ENCODE measurements at places on chromosomes 4 and X.

DNA sequence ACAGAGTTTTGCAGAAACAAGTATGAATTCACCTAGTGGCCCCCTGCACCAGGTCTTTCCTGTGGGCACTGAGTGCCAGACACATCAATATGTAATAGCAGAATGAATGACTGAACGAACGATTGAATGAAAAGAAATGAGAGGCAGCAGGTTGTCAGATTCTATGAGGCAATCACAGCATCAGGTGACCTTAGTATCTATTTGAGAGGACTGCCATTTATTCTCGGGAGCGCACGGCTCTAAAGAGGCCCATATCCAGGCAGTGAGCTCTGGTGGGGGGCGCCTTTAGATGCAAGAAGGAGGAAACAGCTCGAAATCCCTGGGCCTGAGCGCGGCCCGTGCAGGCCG is 528 bp upstream of the SLC25A4 start:
- no peak for DNase-seq

GRCh38 chr4:113020966-113021365 is 28.5 kb upstream of the ANK2 start:
- no peak for DNase-seq

DNA sequence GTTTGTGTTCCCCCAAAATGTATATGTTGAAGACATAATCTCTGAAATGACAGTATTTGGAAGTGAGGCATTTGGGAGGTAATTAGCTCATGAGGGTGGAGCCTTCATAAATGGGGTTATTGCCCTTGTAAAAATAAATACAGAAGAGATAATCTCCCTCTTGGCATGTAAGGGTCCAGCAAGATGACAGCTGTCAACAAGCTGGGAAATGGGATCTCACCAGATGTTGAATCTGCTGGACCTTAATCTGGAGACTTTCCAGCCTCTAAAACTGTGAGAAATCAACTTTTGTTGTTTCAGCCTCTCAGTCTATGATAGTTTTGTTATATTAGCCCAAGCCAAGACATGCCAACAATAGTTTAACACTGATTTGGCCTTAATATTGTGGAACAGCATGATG is 438.2 kb upstream of the PCDH7 start:
- DNase-seq, result no peak

- DNase-seq, result no peak
Measured at GRCh38 chrX:35670889-35671288, 127.3 kb upstream of the MAGEB16 start.

DNA sequence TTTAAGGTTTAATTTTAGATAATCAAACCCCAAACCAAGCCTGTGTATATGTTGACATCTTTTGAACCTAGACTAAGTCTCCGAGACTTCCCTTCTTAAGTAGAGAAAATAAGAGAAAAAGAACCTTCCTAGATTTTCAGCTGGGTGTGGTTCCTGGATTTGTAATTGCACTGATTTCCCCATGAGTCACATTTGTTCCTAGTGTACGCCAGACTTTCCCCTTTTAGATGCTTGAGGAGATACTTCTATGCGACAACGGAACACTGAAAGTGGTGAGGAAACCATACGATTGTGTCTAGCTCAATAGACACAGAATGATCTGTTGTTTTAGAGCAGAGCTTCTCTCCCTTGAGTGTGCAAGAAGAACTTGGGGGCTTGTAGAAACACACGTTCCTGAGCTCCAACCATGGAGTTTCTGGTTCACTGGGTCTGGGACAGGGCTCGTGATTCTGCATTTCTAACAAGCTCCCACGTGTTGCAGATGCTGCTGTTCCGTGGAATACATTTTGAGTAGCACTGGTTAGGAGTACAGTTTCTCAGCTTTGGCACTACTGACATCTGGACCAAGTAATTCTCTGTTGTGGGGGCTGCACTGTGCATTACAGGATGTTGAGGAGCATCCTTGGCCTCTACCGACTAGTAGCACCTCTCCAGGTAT is 87.1 kb downstream of the AMELX start:
- DNase-seq, result no peak

- DNase-seq, result no peak
Measured at GRCh38 chr4:184349283-184350039, 124.9 kb downstream of the IRF2 start.

DNA sequence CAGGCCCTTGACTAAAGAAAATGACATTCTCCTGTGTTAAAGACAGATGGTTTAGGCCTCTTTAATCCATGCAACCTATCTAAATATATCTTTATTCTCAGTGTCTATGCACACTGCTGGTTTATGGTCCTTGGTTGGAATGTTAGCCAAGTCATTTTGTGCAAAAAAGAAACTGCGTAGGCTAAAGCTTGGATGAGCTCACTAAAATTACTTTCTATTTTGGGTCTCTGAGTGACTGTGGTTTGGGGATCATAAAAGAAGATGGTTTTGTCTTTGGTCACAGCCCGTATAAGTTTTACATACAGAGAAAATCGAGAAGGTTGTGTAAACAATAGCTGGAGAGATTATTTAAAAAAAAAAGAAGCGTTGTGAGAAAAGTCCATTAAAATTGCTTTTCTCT is 443.6 kb downstream of the UBE2NL start:
- no peak for DNase-seq

- DNase-seq, result no peak
Measured at GRCh38 chrX:47637546-47638195, 7.9 kb upstream of the CFP start.

GRCh38 chr4:140300271-140300970 is 73.0 kb upstream of the SCOC start:
- peak; percentile 73 for DNase-seq

DNA sequence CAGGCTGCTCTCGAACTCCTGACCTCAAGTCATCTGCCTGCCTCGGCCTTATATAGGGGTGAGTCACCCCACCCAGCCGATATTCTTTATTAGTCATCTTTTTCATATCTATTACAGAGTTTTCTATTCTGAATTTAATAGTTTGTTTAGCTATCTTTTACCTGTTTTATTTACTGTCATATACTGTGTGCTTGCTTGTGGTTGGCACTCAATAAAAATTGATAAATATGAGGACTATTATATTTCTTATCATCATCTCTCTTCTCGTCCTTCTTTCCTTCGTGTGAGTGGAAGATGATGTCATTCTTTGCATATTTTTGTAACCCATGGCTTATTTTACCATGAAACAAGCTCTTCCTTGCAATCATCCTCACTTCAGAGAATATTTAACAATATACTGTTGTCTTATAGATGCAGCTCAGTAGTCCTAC is 265.5 kb downstream of the ARHGAP24 start:
- no peak for DNase-seq

- no peak for DNase-seq
Measured at GRCh38 chrX:21524008-21524407, 134.1 kb downstream of the KLHL34 start.

GRCh38 chrX:25016361-25016671 is 551 bp upstream of the ARX start:
- DNase-seq, result no peak

DNA sequence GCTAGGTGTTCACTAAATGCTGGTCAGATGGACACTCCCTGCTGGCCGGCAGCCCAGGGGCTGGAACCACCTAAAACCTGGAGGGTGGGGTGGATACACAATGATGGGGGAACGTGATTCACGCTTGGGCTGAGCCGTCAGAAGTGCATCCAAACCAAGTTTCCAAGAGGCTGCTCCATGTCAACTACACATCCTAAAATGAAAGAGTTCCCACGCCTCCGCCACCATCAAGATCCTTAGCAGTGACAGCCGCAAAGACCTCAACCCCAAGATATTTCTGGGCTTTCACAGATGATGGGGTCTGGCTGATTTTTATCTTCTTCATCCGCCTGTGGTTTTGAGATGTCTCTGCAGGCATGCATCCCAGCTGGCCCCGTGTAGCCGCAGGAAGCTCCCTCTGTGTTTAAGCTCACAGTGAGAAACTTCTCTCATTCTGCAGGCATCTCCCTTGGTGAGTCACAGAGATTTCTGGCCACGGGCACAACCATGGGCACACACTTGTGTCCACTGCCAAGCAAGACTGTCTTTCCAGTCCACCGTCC is 84.4 kb downstream of the HTRA3 start:
- no peak for DNase-seq

- no peak for DNase-seq
Measured at GRCh38 chr4:21728304-21728703, 220.3 kb downstream of the KCNIP4 start.

DNA sequence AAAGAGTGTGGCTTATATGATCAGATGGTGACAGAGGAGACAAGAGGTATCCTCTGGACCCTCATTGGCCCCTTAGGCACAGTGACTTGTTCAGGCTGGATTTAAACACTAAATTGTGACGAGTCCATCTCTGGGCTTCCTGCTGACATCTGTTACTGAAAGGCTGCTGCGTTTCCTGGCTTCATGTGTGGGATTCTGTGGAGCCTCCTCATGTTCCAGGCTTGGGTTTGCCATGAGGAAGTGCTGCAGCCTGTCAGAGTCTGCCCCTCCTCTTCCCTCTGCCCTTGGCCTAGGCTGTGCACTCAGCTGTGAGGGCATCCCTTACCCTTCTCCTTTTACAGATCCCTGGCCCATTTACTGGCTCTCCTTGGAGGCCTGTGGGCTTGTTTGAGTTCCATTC is 159.1 kb upstream of the TTC29 start:
- DNase-seq, result no peak

DNA sequence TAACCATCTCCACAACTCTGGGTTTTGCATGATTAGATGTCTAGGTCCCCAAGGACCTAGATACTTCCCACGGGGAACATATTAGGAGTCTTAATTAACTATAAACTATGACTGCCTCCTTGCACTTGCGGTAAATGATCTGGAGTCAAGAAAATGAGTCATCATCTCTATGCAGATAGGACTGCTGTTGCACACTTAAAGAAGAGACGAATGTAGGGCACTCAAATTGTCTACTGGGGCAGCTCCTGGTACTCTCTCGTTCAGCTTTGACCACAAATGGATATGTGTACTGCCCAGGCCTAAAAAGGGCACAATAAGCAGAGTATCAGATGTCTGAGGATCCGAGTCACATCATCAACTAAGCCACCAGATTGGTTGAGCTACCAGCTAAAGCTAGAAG is 1783.4 kb upstream of the AGA start:
- DNase-seq, result no peak

GRCh38 chrX:109872021-109872732 is 130.7 kb upstream of the TMEM164 start:
- no peak for DNase-seq

DNA sequence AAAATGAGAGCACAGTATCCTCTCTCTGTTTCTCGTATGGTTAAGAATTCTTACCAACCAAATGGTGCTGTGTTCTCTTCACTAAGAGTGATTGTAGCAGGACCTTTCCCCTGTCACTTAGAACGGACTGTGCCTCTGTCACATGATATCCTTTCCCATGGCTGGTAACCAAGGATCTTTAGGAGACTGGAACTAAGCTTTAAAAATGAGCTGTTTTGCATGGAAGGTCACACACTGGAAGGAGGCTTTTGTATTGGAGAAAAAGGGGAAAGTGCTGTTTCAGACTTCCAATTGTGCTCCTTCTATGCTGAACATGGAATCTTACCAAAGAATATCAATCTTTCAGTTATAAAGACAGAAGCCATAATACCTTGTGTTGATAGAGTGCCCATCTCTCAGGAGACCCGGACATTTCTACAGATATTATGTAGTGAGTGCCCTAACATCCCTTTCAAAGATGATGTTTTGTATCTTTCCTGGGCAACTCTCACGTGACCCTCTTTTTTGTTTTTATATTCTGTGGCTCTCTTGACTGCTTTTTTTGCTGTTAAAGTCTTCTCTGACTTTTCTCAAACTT is 148.6 kb downstream of the SLC4A4 start:
- no peak for DNase-seq

DNA sequence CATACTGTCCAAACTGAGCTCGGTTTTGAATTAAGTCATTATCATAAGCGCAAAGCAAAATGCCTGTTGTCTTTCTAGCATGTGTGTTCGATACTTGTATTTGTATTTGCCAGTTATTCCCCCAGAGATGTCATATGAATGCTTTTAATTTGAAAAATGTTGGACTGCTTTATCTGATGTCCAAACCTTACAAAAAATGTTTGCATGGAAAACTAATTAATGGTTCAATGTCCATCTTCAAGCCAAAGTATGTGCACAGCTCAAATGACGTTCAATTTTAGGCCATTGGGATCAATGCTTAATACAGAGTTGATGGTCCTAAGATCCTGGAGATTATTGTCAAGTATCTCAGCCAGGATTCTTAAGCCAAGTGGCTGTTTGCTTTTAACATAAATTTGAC is 17.2 kb upstream of the HPGDS start:
- no peak for DNase-seq

GRCh38 chr4:152310257-152310656 is 225.6 kb downstream of the FBXW7 start:
- no peak for DNase-seq

GRCh38 chr4:100098011-100098545 is 92.2 kb downstream of the DDIT4L start:
- DNase-seq, result no peak

DNA sequence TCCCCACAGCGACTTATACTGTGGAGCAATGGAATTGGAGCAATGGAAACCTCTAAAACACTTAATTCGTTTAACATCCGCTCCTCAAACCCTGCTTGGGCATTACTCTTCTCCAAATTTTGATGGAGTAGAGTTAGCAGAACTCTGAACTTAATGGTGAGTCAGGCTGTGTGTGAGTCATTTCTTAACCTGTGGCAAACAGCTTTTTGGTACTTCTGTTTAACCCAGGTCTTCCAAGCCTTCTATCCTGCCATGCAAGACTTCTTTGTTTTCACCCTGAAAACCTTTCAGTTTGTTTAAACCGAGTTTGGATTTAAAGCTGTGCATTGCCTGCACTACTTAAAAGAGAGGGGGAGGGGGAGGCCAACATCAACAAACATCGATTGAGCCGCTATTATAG is 3.6 kb upstream of the AMOT start:
- no peak for DNase-seq

- no peak for DNase-seq
Measured at GRCh38 chr4:56440983-56441382, 4.9 kb downstream of the PAICS start.

- DNase-seq, result no peak
Measured at GRCh38 chrX:153596981-153597750, 1.8 kb downstream of the CCNQ start.

- DNase-seq, result no peak
Measured at GRCh38 chrX:69568828-69569227, 47.1 kb upstream of the EDA start.

- no peak for DNase-seq
Measured at GRCh38 chrX:95791876-95792275, 892.8 kb upstream of the DIAPH2 start.

GRCh38 chr4:102734591-102735385 is 26.0 kb downstream of the MANBA start:
- DNase-seq, result no peak

DNA sequence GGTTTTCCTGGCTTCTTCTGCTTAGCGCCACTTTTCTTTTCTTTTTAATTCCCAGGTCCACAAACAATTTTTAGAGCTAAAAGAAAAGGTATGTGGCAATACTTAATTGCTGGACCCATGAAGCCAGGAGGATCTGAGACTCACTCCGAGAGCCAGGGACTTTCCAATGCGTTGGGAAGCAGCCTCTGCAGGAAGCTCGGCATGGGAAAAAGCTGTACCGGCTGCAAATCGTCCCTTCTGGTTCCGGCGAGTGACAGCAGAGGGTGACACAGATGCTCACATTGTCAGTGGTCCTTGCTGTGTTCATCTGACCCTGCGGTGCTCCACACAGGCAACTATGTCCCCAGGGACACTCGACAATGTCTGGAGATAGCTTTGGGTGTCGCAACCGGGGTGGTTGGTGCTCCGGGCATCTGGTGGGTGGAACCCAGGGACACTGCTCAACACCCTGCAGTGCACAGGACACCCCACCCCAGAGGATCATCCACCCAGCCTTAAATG is 164.0 kb downstream of the PRKX start:
- no peak for DNase-seq

Data from epithelial cell of prostate (primary cell).